ENCODE measurements at places on chromosomes 12 and 14.
A peak's percentile ranks its signal among the peaks of the same experiment; 100 is the strongest.

DNA sequence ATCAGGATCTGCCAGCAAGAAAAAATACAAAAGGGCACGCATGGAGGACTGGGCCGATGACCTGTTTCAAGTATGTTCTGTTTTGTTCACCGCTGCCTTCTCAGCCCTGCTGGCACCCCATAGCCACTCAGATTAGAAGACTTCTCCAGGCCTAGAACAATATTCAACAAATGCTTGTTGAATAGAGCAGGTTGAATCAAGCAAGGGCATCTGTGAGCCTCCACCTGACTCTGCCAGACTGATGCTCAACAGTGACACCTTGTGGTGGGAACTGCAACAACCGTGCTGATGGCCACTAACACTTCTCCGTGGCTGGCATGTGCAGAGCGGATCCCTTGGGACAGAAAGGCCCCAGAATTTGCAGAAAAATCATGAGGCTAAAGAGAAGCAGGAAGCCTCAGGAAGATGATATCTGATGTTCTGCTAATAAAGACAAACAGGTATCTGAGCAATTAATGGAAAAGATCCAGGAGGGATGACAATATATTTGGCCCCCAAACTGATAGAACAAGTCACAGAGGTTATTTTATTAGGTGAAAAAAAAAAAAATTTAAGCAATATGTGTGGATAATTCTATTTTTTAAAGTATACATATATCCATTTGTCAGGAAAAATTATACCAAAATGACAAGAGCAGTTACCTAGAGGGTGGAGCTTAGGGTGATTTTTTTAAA, 114.3 kb downstream of the KSR2 start:
- DNase-seq, result peak; percentile 66

GRCh38 chr12:112422531-112422930, 3.8 kb downstream of the PTPN11 start:
- DNase-seq, result no peak

DNA sequence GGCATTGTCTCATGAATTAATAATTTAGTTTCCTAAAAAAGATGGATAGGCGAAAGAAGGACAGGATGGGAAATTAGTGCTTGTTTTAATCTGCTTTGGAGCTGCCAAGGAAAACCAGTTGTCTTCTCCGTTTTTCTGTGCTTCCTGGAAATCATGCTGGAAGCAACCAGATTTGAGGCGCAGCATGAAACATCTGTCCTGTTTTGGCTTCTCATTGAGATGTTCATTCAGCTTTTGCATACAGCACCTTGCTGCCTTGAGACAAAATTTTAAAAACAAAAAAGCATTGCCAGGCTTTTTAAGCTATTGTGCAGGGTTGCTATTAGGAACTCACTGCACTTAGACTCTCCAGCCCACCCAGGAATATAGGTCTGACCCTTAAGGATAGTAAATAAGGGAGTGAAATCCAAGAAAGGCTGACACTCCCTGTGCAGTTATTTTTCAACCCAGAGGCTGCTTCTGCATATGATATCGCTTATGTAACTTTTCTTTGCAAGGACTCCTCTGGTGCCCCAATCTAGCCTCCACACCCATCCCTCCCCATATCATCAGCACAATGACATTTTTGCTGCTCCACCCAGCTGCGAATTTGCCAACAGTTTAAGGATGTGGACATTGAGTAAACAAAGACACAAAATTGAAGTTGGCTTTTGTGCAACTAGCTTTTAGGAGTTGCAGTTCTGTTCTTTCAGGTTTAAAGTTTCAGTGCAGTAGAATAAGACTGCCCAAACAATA, 46.9 kb upstream of the MDM1 start:
- no peak for DNase-seq

DNA sequence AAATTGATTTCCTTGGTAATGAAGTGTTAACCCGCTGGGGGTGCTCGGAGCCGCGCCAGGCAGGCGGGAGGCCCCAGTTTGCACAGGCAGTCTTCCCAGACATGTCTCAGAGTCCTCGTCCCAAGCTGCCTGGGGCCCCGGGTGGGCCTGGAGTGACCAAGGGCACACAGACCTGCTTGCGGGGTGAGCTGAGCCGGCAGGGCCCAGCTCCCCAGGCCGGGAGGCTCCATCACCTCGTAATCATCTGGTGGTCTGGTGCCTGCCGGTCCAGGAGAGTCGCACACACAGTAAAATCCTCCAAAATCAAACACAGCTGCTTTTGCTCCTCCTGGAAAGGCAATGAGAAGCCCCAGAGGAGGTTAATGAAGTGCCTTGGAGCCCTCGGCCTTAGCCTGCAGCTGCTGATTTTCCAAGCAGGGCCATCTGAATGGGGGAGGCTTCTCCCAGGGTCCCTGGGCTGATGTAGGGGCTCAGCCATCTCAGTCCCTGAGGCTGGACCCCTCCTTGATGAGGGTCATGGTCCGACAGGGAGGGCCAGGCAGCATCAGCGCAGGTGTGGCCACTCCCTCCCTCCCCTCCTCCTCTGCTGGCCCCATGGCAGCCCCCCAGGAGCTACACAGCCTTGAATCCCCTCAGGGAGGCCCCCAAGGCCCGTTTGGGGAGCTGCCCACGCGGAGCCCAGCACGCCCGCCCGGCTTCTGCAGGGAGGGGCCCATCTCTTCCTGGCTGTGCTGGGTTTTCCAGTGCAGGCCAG, 39.4 kb upstream of the FBRSL1 start:
- no peak for DNase-seq

DNA sequence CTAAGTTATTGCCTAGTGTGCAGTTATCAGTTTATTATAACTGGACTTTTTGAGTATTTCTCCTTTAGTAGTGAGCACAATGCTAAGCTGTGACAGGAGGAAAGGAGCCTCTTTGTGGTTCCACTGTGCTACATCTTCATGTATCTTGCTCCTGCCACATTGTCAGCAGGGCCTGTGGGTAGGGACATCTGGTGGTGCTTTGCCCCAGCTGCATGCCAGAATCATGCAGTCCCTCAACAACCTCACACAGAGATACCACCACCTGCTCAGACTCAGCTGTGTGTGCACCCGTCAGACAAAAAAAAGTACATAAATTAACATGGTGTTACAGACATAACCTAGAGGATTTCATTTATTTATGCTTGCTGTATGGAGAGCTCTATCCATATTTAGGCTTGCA, 51.1 kb downstream of the MIS18BP1 start:
- DNase-seq, result peak; percentile 60

- DNase-seq, result no peak
These were observed 26.9 kb upstream of the TRAF3 start for GRCh38 chr14:102750376-102750775.

DNA sequence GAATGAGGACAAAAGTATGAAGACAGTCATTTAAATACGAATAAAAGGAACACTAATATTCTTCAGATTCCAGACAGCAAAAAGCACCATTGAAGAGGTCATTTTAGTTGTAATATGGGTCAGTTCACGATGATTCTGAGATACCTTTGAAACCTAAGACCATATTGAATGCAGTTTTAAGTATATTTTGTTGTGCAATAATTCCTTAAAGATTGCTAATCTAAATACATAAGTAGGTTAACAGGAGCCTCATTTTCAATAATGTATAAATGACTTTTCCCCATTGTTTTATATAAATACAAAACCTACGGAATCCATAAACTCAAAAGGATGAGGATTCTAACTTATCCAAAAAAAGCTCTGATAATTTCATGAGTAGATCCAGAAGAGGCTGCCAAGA, 5.8 kb downstream of the GNS start:
- no peak for DNase-seq

DNA sequence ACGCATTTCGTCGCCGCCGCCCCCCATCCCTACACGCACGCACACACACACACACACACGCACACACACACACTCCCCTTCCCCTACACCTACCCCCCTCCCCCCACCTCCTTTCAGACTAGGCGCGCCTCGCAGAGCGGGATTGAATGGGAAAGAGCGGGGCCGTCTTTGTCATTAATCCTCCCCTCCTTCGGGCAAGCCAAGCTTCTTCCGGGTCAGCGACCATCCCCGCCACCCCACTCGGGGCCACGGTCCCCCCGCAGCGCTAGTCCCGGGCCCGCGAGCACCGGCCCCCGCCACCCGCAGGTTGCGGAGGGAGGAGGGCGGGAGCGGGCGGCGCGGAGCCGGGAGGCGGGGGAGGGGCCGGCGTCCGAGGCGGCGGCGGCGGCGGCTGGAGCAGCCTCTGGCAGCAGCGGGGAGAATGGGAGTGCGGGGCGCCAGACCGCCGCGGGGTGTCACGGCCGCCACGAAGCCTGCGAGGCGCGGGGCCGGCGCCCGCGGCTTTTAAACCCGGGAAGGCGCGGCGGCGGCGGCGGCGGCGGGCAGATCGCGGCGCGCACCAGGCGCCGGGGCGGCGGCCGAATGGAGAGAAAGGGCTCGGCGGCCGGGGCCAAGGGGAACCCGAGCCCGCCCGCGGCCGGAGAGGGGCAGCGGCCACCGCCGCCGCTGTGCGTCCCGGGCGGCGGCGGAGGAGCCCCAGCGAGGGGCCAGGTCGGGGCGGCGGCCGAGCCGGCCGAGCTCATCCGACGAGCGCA, at the start of gene TTC9:
Gene TTC9 (plus strand): TSS at position 369 of the 755 bp plus-strand sequence. CDS start 214 bp downstream, at position 583.
- DNase-seq, result no peak

DNA sequence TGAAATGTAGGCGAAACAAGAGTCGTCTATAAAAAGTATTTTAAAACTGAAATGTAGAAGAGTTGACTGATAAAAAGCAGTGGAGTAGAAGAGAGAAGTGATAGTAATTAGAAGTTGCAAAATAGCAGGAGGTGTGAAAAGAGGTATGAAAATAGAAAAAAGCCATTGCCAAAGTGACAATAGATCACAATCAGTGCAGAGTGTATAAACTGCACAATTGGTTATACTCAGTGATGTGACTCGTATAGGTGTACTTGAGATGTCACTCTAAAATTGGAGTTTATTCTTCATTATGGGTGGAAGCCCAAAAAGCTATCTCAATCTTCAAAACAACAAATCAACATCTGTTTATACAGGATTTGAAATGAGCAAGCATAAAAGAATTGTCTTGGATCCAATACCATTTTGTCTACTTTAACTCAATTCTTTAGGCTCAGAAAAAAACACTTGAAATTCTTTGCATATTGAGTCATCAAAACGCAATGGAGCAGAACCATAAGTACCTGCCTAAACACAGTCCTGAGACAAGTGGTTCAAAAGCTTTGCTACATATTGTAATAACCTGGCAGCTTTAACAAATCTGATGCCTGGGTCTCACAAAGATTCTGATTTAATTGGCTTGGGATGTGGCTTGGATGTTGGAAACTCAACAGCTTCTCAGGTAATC, 8.8 kb downstream of the IKBIP start:
- DNase-seq, result no peak

GRCh38 chr12:14238221-14238792, 127.2 kb upstream of the ATF7IP start:
- DNase-seq, result peak; percentile 41

- DNase-seq, result no peak
These were observed 11.9 kb downstream of the FGF6 start for GRCh38 chr12:4433745-4434058.

DNA sequence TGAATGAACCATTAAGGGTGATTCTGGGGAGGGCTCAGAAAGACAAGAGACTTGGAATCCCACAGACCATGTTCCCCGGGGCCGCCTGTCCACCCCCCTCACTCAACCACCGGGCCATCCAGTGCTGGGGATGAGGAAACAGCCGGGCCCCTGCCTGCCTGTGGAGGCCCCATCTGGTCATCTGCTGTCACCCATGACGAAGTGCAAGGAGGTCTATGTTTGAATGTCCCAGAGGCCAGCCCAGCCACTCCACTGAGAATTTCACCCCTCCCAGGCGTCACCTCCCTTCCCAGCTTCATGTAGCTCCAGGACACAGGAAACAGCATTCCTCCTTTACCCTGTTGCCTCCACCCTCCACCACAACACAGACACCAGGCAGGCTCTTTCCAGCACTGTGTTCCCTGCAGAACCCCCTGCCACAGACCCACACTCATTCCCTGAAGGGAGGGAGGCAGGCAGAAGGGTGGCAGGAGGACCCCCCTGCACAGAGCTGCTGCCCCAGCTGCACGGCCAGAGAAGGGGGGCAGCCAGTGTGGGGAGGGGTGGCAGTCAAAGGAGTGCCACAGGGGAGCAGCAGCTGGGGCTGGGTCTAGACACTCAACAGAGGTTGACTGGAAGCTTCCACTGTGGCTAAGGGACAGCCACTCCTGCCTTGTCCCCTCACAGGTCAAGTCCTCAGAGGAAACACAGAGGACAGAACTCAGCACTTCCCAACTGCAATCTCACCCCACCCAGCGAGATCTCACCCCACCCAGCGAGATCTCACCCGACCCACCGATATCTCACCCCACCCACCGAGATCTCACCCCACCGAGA, 50.3 kb upstream of the PPP2R5C start:
- no peak for DNase-seq

- no peak for DNase-seq
These were observed 22.4 kb downstream of the WBP11 start for GRCh38 chr12:14780859-14781258.

DNA sequence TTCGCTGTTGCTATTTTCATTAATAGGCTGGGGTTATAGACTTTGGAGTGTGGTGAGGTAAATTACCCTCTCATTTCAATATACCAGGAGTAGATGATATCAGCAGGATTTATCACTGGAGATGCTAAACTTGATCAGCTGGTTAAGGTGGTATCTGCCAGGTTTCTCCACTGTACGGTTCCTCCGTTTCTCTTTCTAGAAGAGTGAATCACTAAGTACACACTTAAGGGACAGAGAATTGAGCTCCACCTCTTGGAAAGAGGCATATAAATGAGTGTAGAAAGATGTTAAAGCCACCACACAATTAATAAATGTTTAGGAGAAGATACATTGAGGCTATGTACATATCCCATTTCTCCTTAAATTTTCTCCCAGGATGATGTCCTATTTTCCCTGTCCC, 277.4 kb upstream of the GRIP1 start:
- DNase-seq, result no peak

DNA sequence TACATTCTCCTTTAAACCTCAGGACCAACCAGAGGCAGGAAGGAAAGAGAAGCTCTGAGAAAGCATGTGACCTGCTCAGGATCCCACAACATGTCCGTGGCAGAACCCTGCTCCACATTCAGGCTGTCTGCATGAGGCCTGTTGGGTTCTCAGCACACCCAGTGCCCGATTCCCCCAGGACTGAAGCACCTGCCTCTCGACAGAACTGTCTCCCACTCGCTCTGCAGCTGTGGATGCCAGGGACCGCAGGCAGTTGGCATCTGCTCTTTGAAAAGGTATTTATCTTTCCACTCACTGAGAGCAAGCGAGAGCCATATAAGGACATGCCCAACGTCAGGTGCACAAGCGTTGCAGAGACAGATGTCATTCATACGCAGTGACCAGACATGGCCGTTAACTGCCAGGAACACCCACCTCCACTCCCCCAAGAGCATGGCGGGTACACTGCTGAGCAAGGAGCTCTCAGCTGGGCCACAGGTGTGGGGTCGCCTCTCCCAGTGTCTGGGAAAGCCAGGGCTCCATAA, 18.9 kb downstream of the PITPNM2 start:
- no peak for DNase-seq

DNA sequence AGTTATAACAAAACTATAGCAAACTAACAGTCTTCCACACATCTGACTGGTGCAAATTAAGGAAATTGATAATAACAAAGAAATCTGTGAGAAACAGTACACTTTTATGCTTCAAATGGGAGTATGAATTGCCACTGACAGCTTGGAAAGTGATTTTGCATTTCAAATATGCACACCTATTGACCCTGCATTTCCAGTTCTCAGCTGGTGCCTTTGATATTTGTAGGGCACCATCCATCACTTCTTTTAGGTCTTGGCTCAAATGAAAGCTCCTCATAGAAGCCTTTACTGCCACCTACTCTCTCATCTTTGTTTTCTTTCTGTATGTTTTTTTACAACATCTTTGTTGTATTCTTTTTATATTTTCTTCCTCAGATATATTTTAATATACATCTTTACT, 125.1 kb downstream of the ST8SIA1 start:
- DNase-seq, result no peak

Measured in KBM-7 (cell line).